Cerebellum (tissue), 4 donors: ENCODE measurements at places on chromosomes 6 and 20.
A peak's percentile ranks its signal among the peaks of the same experiment; 100 is the strongest.

GRCh38 chr6:106450653-106451052 lies 90.1 kb downstream of the CRYBG1 start:
- DNase-seq, result no peak

- DNase-seq, result no peak
Measured at GRCh38 chr6:128599036-128599435, 78.6 kb upstream of the PTPRK start.

GRCh38 chr20:49384437-49385434 lies 97.7 kb downstream of the KCNB1 start:
- DNase-seq, result peak; percentile 17

- no peak for DNase-seq
Measured at GRCh38 chr6:96301023-96301422, 220.6 kb upstream of the UFL1 start.

DNA sequence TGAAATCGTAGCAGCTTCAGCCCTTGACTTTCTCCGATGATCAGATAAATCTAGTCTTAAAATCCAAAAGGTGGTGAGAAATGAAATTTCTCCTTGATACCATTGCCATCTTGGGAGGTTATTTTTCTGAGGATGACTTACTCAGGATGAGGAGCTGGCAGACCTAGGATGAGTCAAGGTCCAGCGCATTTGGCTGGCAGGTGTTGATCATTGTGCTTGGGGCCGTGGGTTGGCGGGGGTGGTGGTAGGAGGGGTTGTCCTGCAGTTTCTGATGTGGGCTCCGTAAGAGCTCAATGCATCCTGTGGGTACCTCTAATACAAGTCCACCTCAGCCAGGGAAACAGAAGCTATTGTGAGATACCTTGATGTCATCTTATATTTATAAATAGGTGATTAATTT lies 148.3 kb upstream of the SCGN start:
- no peak for DNase-seq

- no peak for DNase-seq
Measured at GRCh38 chr6:101226677-101227135, 166.8 kb upstream of the GRIK2 start.

DNA sequence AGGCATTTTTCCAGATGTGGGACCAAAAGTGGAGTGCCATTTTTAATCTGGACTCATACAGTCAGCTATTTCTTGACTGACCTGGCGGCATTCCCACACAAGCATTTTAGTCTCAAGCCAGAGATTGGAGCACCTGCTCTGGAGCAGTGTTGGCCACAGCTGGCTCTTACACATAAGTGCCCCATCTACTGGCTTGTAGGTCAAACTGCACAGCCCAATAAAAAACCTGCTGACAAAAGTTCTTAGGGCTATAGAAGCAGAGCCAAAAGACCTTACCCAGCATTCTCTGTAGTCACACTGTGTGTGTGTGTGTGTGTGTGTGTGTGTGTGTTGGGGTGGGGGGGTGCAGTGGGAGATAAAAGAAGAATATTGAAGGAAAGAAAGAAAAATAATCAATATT lies 38.6 kb upstream of the SENP6 start:
- DNase-seq, result no peak

DNA sequence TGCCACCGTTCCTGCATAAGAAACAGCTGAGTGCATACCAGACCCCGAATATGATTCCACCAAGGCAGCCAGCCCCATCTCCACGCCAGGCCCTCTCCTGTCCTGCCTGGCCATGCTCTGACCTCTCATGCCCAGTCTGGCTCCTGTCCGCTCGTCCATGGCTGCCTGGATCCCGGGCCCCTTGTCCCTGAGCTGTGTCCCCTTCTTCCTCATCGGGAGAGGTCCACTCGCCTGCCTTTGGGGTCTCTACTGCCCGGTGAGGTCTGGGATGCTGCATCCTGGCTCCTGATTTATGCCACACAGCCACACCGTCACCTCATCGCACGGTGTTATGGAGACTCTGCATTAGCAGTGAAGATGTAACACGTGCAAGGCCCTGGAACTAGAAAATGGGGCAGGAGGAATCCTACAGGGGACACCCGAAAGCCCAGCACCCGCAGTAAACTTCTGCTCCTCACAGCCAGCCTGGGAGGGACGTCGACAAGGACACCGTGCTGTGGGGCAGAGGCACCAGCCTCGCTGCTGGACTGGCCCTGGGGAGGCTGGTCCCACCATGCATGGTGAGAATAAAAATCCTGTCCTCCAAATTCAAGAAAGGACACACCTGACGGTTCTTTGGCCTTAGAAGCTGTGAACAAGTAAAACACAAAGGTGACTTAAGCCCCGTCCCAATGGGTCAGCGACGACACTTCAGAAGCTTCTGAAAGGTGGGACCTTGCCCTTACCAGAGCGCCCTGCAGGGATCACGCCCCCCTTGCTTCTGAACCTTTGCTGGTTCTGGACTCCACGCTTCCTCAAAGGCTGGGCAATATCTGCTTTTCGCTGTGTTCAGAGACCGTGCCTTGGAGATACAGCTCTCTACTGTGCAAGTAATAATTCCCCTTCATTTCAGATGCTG lies 103.0 kb downstream of the DLL1 start:
- DNase-seq, result no peak

- no peak for DNase-seq
Measured at GRCh38 chr6:125818772-125819260, 28.1 kb downstream of the NCOA7 start.

DNA sequence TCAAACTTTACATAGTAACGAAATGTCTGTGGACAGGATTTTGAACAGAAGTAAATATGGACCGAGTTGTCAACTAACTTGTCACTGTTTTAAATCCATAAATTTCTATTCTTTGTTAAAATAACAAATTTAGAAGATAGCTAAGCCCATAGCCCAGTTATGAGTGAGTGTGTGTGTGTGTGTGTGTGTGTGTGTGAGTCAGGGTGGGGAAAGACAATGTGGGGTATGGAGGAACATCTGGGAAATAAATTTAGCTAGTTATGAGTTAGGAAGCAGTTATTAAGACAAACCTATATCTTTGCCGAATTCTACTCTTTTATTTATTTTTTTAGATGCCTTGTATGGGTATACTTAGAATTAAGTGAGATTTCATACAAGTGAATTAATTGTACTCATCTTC lies 9.0 kb downstream of the TPBG start:
- no peak for DNase-seq

GRCh38 chr6:21227486-21227885 lies 366.1 kb upstream of the SOX4 start:
- no peak for DNase-seq

- no peak for DNase-seq
Measured at GRCh38 chr6:3592371-3592941, 135.6 kb upstream of the SLC22A23 start.

- DNase-seq, result no peak
Measured at GRCh38 chr6:108762394-108762793, 85.8 kb upstream of the ARMC2 start.

GRCh38 chr6:137432054-137432611 lies 62.1 kb downstream of the OLIG3 start:
- DNase-seq, result no peak

- no peak for DNase-seq
Measured at GRCh38 chr20:52201395-52201794, 9.8 kb upstream of the ZFP64 start.
